ENCODE measurements at places on chromosomes 1 and 21. TPM values are rescaled to one million over a fixed set of nuclear protein-coding genes. Genes with fewer than 3 reads are reported as not detected.

Gene TMEM61
- polyA plus RNA-seq: not detected

Gene FAM78B
- 0.25 TPM for polyA plus RNA-seq

Gene IFNLR1
- polyA plus RNA-seq: not detected

Gene CDC14A
- 1.6 TPM for polyA plus RNA-seq

DNA sequence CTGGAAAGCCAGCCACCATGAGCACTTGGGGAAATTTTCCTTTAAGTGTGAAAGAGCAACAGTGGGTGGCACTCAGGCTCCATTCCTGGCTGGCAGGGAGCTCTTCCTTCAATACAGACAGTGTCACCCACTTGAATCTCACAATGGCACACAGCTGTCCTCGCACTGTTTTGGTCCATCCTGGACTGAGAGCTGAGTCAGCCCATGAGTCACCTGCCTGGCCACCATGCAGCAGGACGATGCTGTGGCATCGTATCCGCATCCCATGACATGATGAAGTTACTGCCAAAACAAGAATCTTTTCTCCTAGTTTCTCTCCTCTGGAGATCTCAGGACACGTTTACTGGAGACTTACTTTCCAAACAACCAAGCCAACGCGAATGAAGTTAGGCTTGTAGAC, 6.0 kb downstream of the TMPRSS2 start:
- DNase-seq: no peak

- no peak for DNase-seq
Measured at GRCh38 chr1:156356875-156357534, 12.0 kb upstream of the RHBG start.

DNA sequence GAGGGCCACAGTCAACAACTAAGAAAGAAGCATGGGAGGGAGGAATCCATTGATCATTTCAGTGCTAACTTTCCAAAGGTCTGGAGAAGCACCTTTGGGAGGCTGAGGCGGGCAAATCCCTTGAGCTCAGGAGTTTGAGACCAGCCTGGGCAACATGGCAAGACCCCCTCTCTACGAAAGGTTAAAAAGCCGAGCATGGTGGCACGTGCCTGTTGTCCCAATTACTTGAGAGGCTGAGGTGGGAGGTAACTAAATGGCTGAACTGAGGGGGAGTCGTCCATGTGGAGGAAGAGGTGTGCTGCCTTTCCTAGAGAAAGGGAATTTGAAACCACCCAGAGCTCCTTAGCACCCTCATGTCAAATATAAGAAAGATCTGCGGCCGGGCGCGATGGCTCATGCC, 16.2 kb downstream of the MASP2 start:
- DNase-seq: no peak

DNA sequence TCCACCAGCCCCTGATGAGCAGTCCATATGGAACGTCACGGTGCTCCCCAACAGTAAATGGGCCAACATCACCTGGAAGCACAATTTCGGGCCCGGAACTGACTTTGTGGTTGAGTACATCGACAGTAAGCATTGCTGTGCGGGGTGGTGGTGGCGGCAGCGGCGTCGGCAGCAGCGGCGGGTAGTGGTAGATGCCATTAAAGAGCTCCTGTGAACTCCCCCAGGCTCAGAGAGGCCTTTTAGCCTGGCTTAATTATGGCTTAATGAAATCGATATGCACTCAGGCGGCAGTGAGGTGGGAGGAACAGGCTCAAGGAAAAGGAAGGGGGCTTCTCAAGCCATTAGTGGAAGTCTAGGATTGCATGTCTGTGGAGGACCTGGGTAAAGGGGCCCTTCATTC, 41.9 kb upstream of the CNTN2 start:
- DNase-seq: no peak

DNA sequence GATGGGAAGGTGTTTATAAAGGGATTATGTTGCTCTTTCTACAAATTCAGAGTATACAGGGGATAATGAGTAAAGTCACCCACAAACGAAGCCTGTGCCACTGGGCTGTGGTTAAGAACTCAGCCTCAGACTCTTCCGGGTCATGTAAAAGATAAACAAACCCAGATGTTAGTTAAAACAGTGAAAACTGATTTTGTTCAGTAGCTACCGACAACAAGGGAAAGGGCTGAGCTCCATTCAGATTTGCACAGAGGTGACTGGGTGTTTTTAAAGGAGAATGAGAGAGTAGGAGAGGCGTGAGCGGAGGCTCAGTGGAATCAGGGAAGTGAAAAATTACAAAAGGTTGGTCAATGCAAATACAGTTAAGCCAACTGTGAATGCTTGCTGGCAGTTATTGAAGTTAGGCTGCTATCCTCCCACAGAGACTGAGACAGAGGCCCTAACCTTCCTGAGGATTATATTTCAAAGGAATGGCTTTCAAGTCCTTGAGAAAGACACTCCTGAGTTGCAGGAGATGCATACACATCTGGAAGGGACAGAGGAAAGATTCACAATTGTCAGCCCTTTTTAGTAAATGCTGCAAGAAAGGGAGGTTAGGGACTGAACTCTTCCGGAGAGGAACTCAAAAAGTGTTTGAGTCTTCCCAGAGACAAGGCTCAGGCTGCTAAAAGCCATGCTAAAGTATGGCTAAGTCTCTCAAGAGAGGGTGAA, 29.9 kb upstream of the SAMD13 start:
- DNase-seq: no peak

- DNase-seq: no peak
Measured at GRCh38 chr1:17365293-17365692, 6.7 kb upstream of the PADI6 start.

DNA sequence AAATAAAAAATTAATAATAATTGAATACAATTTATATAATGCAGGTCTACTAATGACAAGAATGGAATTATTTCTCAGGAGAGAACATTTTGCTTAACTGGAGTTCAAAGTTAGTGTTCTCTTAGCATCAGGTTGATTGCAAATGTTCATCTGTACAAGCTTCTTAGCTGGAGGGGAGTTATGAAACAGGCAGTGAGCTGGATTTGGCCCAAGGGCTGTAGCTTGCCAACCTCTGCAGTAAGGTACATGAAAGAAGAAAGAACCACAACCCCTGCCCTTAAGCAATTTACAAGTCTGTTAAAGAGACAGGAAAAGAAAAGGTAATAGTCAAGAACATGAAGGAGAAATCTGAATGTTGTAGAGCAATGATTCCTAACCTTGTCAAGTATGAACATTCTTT, 17.0 kb downstream of the LPGAT1 start:
- no peak for DNase-seq
